Lung microvascular endothelial cell (primary cell): ENCODE measurements at places on chromosomes 4 and X. TPM values are rescaled to one million over a fixed set of nuclear protein-coding genes. Genes with fewer than 3 reads are reported as not detected.

Gene RASGEF1B
- total RNA-seq = under 0.01 TPM in 1 of 2 replicates, not detected in the other

Gene MAML3
- 4.0 and 4.8 TPM in 2 replicates for total RNA-seq

DNA sequence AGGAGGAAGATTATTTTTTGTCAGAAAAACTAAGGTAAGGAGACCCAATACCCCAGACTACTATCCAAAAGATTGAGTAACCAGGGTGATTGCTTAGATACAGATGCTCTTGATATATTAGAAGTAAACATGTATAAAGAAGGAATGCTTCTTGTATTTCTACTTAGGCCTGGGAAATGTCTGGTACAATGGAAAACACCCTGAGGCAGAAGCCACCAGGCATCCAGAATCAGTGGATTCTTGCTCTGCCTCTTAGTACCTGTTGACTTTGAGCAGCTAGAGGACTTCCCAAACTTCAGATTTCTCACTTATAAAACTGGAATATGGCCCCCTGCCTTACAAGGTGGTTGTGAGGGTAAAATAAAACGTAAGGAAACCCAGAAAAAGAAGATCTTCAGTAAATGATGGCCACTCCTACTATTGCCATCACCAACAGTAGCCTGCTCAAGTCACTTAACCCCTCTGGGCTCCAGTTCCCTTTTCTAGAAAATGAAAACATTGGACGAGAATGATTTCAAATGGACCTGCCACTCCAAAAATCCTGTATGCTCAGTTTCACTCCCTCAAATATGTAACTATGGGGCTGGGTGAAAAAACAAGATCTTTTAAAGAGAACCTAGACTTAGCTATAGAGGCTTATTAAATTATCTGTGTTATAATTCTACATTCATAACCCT lies 56.6 kb downstream of the AMELX start:
- DNase-seq = no peak

DNA sequence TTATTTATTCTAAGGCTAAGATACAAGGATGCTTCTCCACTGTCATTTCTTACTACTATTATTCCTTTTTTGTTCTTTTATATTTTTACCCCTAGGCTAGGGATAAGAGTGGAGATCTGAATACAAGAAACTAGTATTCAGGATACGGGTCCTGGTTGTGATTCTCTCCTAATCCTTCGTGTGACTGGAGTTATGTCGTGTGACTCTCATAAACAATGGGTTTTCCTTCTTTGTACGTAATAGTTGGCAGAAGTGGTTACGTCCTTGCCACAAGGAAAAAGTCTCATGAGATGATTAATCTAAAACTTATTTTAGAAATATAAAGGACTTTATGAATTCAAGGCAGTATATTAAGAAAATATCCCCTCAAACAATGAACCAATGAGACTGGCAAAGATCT lies 497.2 kb upstream of the FAM241A start:
- no peak for DNase-seq

Gene CITED1
- under 0.01 TPM in 1 of 2 replicates, not detected in the other for total RNA-seq

Gene ANK2
- 35.1 and 55.8 TPM in 2 replicates for total RNA-seq

DNA sequence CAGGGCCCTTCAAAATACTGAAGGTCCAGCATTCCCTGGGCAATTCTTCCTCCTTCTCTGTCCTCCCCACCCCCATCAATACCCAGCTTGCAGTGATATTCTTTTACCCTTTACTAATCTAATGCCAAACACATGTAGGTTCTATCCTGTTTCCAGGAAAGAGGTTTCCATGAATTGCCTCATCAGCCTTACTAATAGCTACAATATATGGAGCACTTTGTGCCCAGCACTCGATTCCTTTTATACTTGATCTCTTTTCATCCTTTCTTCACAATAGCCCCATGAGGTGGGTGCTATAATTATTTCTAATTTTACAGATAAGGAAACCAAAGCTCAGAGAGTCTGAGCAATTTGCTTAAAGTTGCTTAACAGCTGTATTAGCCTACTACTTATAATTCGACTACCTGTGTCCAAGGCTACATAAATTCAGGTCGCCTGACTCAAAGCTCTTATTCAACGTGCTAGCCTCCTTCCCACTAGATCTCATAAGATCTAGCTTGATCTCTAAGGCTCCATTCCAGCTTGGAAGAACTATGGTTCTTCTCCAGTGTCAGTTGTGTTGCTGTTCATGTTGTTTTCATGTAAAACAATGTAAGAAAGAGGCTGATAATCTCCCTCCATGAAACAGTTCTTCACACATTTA lies 229.6 kb upstream of the PGRMC2 start:
- DNase-seq = peak; percentile 35

DNA sequence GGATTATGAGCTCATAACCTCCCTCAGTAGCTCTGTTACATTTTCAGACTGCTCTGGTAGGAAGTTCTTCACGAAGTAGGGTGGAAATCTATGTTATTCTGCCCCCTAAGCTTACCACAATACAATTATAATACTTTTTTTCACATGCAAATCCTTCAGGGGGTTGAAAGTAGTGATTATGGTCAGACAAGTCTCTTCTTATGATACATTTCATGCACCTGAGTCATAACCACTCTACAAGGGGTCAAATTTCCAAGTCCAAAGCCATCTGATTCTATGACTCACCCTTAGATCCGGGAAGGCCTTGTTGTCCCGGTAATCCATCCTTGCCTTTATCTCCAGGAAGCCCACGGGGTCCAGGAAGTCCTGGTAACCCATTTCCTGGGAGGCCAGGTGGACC lies 95.2 kb downstream of the ATG4A start:
- DNase-seq = peak; percentile 77

DNA sequence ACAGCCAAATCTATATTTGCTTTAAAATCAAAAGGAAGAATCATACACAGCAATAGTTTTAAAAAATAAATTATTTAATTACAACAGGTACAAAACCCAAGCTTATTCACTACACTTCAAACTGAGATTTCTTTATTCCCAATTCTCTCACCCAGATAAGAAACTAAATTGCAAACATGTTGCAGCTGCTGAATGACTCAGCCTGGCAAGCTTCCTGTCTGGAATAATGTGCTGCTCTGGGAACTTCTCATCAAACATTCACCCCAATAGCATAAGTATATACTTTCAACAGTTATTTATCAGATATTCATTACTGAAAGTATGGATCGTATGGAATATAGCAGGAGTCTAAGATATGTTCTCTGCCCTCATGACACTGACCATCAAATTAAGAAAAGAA lies 43.0 kb upstream of the GABRA2 start:
- DNase-seq = peak; percentile 13

GRCh38 chr4:165204462-165204830 lies 2.9 kb upstream of the KLHL2 start:
- DNase-seq = peak; percentile 66

GRCh38 chr4:53194727-53195126 lies 171.1 kb downstream of the SCFD2 start:
- DNase-seq = no peak

Gene CXCL3
- 0.22 and 0.79 TPM in 2 replicates for total RNA-seq

DNA sequence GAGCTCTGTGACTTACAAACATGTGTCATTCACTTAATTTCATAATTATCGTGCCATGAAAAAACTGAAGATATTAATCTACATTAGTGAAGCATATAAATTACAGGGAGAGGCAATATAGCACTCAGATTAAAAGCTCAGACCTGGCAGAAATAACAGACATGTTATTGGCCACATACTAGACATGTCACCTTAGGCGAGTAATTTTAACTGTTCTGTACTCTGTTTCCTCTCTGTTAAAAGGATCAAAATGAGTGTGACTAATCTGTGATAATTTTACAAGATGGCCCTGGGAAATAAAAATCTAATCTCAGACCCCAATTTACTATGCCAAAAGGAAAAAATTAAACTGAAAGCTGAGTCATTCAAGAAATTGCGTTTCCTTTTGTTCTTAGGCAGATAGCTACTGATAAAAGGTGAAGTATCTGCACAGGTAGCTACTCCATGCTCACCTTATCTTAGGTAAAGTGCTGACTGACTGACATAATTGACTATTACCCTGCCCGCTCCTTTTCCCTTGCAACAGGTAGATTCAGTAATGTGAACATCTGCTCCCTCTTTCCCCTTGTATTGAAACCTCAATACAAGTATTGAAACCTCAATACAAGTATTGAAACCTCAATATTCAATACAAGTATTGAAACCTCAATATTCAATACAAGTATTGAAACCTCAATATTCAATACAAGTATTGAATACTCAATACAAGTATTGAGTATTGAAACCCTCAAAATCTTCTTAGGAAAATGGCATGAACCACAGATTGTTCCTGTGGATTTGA lies 33.2 kb downstream of the RELL1 start:
- DNase-seq = no peak

Gene UGT2B11
- not detected in 2 replicates for total RNA-seq

- no peak for DNase-seq
Measured at GRCh38 chrX:11537141-11537540, 128.6 kb downstream of the ARHGAP6 start.

GRCh38 chrX:151675121-151675746 lies 20.0 kb upstream of the PRRG3 start:
- no peak for DNase-seq

Gene GC
- total RNA-seq = not detected in 2 replicates

- DNase-seq = peak; percentile 5
Measured at GRCh38 chrX:154486052-154486395, 391 bp downstream of the UBL4A start.

Gene SMARCA5
- 45.3 and 53.0 TPM in 2 replicates for total RNA-seq

DNA sequence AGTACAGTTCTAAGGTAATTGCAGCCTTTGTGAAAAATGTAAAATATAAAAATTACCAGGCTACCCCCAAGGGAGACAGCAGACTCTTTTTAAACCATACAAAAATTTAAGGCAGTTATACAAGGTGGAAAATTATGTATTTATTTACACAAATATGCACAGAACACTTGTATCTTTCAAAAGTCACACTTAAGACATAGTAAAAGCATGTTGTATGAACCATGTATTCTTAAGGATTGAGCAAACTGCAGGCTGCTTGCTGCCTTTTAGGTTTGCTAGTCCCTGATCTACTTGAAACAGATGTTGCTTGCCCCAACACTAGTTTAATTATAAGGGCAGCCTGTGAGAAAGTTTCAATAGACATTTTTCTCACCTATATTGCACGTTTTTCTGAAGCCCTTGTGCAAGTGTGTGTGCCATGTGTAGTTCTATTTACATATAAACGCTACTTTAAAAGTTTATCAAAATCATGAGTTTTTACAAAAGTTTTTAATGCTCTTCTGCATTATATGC lies 72.8 kb downstream of the PRSS12 start:
- DNase-seq = no peak

- no peak for DNase-seq
Measured at GRCh38 chr4:144300616-144301015, 160.1 kb upstream of the GYPA start.

Gene NPY2R
- not detected in 2 replicates for total RNA-seq

Gene EREG
- total RNA-seq = not detected in 2 replicates

Gene FAM9C
- under 0.01 TPM in 1 of 2 replicates, not detected in the other for total RNA-seq

DNA sequence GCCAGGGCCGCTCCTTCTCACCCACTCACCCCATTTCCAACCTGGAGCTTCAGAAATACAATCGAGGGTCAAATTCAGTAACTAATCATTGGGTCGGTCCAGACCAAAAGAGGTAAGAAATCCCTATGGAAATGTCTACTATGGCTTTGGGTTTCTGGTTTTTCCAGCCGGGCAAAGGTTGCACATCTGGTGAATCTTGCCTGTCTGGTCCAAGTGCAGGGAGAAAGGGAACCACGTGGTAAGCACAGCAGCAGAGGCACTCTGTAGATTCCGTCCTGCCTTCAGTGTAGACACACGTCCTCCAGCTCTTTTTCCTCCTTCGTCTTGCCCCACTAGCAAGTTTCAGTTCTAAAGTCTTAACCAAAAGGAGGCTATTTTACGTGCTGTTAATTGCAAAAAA lies 218.0 kb upstream of the JADE1 start:
- DNase-seq = no peak

Gene CDS1
- total RNA-seq = under 0.01 TPM in 1 of 2 replicates, not detected in the other

Gene TMEM165
- total RNA-seq = 76.1 and 103 TPM in 2 replicates

GRCh38 chrX:129092242-129092641 lies 431.0 kb downstream of the SMARCA1 start:
- no peak for DNase-seq

Gene MAGEA10
- not detected in 2 replicates for total RNA-seq

GRCh38 chr4:8838296-8838960 lies 33.2 kb downstream of the HMX1 start:
- DNase-seq = no peak

DNA sequence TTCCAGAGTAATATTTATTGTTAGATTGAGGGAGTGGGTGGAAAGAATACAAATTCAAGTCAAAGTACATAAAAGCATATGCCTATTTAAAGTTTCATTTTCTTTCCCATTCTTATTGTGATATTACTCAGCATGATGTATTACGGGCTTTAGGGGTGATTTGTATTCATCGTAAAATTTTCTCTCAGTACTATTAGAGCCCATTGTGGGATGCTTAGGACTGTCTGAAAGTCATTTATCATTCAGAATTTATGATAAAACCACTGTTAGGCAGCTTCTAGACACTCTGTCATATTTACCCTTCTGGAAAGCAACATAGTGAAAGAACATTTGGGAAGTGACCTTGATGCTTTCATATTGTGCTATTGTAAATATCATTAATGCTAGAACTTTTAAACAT lies 45.9 kb downstream of the AGA start:
- no peak for DNase-seq

DNA sequence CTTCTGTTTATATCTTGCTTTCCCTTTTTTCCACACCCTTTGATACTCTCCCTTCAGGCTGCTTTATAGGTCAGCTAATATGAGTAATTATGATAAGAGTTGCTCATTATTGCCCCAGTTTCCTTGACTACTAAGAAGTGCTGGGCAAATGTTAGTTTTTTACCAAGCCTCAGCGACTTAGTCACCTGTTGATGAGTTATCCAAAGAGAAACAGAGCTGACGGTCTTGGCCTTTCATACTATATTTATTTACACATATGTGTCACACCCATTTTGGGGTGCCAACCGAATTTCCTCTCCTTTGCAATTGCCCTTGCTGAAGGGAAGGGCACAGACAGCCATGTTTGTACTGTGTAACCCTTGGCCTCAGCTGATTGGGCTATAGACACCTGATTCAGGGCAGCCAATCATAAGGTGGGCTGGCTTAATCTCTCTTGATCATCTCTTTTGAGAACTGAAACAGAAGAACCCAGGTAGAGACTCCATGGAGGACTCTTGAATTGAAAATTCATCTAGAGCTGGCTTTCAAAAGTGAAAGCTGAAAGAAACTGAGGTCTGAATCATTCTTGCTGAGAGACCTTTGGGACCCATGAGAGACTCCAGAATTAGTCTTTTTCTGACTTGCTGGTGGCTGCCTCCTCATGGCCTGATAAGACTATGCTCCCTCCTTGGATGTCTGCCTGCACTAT lies 111.7 kb upstream of the RPS6KA3 start:
- no peak for DNase-seq

DNA sequence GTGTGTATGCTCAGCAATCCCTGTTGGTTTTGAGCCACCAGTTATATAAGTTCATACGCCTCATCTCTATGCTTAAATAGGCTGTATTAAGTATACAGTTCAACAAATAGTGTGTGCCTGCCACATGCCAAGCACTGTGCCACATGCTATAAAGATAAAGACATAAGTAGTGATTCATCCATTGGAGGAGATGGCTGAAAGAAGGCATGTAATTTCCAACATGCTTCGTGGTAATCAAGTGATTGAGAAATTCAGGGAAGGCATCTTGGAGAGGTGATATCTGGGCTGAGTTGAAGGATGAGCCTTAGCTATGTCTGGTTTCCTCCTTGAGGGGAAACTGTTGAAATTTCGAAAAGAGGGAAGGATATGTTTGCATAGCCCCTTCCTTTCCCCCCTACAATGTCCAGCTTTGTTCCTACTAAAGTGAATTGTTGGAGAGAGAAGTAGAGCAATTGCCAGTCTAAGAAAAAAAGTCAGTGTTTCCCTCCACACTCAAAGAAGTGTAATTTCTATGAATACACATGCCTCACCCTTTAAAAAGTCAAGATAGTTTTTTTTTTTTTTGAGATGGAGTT lies 96.5 kb downstream of the ARHGAP10 start:
- DNase-seq = no peak

GRCh38 chr4:25803720-25804225 lies 59.0 kb downstream of the SEL1L3 start:
- no peak for DNase-seq
